ENCODE measurements at places on chromosomes 12 and 14.

DNA sequence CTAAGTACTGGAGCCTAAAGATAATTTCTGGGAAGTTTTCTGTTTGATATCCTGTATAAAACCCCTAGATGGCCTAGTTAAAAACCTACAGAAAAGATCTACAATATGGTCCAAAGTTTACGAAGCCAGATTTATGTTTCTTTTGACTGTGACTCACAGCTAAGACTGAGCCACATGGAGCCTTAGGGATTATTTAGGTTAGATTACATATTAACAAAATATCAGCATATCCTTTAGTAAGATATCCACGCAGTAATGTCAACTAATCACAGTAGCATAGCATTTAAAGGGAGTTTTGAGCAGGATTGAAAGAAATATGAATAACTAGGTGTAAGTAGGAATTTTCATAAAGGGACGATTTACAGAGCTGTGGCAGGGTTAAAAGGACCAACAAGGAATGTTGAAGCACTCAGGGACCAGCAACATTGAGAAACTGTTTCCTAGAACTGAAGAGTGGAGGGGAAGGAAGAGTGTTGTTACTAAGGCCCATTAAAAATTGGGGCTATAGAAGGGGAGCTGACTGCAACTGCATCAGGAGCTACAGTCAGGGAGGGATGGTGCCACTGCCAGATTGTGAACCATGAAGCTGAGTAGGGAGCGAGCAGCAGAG lies 155.5 kb downstream of the DACT1 start:
- no peak for DNase-seq

- no peak for DNase-seq
These were observed 263.5 kb downstream of the NOVA1 start for GRCh38 chr14:26334288-26334687.

GRCh38 chr12:2307550-2307949 lies 254.8 kb downstream of the CACNA1C start:
- no peak for DNase-seq

DNA sequence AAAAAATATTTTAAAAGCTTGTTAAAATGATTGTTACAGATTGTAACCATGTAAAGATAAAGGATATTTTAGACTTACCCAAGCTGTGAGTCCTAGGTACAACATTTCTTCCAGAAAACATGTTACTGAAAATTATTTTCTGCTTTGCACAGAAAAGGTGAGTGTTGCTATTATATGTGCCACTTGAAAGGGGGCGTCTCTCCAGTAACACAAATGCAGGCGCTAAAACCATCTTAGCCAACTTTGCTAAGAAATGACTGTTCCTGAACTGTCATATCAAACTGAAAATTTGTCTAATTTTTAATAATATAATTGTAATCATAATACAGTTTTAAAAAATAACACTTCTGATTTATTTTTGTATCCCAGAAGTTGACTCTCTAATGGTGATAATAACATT lies 75.6 kb upstream of the KRAS start:
- no peak for DNase-seq

- DNase-seq, result no peak
These were observed 21.3 kb downstream of the DCAF4 start for GRCh38 chr14:72947366-72948160.

DNA sequence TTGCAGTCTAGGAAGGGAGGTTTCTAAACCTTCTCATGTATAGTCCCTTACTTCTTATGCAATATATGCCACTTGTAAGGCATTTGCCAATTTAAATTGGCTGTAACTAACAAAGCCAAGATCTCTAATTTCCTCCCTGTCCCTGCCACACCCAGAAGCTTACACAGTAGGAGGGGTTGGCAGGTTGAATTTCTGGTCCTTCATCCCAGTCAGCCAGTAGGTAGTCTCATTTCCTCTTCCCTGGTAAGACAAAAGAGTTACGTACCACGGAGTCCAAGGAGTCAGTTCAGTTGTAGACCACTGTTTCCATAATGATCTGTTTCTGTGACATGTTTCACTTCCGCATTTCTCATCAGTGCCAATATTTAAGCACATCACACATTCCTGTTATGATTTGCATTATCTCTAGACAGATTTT lies 47.0 kb upstream of the PLBD1 start:
- DNase-seq, result no peak

- no peak for DNase-seq
These were observed 70.3 kb upstream of the RFLNA start for GRCh38 chr12:124224535-124225110.

DNA sequence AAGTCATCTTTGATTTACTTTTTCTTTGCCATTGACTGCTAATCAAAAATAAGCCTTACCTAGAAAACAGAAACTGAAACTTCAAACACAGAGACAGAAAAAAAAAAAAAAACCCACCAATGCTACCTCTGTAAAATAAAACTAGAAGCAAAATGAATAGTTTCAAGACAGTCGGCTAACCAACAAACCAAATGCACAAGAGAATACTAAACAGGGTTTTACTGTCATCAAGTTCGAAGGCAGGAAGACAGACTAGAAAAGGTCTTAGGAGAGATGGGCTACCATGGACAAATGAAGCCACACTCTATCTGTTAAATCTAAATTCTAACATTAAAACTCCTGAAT lies 59.5 kb downstream of the SEL1L start:
- DNase-seq, result no peak

GRCh38 chr14:92503756-92504491 lies 9.7 kb upstream of the RIN3 start:
- DNase-seq, result no peak

DNA sequence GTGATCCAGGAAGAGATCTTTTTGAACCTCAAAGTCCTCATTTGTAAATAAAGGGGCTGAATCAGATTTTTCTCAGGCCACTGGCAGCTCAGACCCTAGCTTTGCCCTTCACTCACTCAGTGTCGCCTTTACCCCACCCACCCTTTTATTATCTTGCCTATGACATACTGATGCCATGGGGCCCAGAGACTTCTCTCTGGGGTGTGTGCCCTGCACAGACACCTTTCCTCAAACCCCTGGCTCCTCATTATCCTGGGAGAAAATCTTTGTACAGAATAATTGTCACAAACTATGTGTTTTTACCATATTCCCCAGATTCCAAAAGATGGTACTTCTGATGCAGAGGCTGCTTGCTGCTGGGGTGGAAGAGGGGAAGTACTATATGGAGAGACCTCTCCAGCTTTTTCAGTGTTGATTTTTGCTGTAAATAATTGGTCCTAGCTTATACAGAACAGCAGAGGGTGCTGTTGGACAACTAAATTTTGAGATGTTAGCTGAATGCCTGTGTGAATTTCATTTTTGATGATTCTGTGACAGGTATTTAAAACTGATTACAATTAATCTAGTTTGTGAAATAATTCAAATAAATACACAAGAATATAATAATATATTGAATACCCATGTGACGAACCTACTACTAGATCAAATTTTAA lies 53.9 kb upstream of the DCD start:
- no peak for DNase-seq

DNA sequence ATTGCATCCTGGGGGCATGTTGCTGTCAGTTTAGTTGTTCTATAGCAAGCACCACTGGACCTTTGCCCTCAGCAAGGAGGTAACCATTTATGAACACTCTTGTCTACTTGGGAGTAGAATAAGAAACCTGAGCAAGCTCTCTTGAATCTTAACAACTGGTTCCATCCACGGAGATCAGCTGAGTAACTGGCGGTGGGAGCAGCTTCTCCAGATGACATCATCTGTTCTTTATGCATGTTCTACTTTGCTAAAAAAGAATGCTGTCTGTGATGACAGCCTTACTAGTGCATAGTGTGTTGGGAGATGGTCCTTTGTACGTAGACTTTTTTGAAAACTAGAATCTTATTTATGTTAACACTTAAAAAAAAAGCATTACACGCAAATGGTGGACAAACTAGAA lies 17.7 kb downstream of the SLC4A8 start:
- DNase-seq, result no peak
